ENCODE measurements at places on chromosomes 6 and 20.

DNA sequence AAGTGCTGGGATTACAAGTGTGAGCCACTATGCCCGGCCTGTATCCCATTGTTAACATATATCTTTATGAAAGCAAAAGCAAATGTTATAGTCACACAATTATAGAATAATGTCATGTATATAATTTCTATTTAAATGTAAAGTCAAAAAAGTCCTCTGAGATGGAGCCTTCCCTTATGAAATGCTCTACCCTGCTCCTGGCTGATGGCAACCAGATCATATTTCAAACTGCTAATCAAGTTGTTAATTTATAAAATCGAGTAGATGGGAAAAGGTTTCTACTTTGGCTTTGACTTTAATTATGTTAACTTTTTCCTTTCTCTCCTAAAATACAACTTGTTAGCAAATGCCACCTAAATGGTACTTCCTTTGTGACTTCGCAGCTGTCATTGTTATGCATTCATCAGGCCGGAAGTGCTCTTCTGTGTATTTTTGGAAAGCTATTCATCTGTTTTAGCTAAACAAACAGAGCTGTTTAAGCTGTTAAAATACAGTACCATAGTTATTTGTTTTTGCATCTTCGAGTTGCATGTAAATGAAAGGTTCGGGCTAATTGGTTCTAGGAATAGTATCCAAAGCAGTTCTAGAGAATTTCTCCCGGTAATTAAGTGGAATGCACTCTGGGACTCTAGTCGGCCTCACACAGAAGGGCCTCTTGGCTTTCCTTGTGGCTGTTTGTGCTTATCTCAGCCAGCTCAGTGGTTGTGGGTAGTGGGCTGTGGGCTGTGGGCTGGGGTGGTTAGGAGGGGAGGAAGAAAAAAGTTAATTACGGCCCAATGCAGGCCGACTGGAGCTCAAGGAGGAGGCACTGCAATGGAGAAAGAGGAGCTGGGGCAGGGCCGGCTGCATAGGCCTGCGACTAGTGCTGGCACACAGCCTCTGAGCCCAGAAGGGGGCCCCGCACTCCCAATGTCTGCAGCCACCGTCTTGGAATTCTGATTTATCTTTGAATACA lies 34.8 kb downstream of the SLC35D3 start:
- no peak for DNase-seq

GRCh38 chr20:9565910-9566550 lies 51.6 kb downstream of the LAMP5 start:
- DNase-seq = no peak

DNA sequence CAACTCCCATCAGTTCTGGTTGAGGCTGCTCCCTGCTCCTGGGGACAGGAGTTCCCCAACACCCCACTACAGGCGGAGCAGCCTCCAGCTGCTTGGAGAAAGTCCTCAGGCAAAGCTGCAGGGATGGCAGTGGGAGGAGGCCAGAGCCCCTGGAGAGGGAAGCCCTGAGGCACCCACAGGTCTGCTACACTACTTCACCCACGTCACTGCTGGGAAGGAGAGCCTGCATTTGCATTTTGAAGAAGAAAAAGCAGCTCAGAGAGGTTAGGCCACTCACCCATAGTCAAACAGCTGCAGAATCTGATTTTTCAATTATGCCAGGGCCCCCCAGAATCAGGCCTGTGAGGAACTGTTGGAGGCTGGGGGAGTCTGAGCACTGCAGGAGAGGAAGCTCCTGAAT lies 17.2 kb downstream of the BFSP1 start:
- no peak for DNase-seq

GRCh38 chr6:21438986-21439352 lies 154.6 kb upstream of the SOX4 start:
- DNase-seq = no peak

DNA sequence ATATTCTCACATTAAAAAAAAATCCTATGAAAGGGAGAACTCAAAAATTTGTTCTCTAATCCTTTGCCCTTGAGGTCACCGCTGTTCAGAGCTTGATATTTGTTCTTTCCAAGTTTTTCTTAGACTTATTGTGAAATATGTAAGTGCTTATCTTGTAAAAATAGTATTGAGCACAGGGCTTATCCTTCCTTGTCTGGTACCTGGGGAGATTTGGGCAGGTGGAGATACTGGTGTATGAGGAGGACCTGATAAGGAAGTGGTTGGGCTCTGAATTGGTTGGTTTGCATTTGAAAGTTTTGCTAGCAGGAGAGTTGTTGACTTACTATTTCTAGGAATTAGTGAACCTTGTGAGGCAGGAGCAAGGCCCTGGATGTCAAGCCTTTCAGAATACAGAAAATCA lies 28.9 kb upstream of the ANKEF1 start:
- DNase-seq = no peak

- DNase-seq = no peak
Observed at GRCh38 chr20:37941332-37941731, 38.4 kb downstream of the VSTM2L start.

- peak; percentile 60 for DNase-seq
Observed at GRCh38 chr6:35736253-35736894, 458 bp upstream of the ARMC12 start.

DNA sequence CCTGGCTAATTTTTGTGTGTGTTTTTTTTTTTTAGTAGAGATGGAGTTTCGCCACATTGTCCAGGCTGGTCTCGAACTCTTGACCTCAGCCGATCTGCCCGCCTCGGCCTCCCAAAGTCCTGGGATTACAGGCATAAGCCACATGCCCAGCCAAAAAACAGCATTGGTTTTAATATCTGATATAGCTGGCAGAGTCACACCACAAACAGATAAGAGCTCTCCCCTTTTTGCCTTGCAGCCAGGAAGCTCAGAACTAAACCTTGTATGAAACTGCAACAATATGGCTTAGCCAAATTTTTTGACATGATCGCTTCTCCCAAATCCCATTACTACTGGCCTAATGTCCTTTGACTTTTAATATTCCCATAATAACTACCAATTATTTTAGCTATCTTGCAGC lies 4.9 kb downstream of the ACOT8 start:
- DNase-seq = no peak

- no peak for DNase-seq
Observed at GRCh38 chr6:159152782-159153181, 16.4 kb upstream of the FNDC1 start.

GRCh38 chr6:149032599-149033405 lies 284.7 kb upstream of the TAB2 start:
- DNase-seq = peak; percentile 28

DNA sequence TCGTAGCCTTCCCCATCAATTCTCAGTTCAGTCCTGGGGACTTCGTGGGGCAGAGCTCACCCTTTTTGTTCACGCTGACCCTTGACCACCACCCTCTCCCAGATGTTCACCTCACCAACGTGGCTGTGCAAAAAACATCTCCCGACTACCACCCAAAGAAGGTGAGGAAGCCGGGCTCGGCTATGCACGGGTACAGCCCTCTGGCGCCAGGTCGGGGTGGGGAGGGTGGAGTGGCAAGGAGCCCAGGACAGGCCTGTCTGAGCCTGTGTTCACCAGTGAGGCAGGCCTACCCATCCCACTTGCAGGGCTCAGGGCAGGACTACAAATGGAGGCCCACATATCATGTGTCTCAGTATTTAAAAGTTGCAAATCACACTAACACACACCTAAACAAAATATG lies 18.1 kb downstream of the PDRG1 start:
- DNase-seq = no peak

- no peak for DNase-seq
Observed at GRCh38 chr6:143822584-143823024, 20.5 kb upstream of the LTV1 start.

All from T-helper 22 cell (primary cell).